Stomach (tissue), 19 donors: ENCODE measurements at places on chromosomes 3 and 15. TPM values are rescaled to one million over a fixed set of nuclear protein-coding genes. Genes with fewer than 3 reads are reported as not detected.
A peak's percentile ranks its signal among the peaks of the same experiment; 100 is the strongest.

The ZNF774 gene
- 4.9 TPM for total RNA-seq

The TMCO5A gene
- total RNA-seq = not detected

The RBM5 gene
- 290 TPM for total RNA-seq

The ROBO2 gene
- total RNA-seq = 0.29 TPM

GRCh38 chr3:78605178-78605577 is 1162.6 kb downstream of the ROBO1 start:
- no peak overlapping the region for H3K4me3 ChIP-seq
- no peaks in the 10 kb centered on the region for H3K4me1 ChIP-seq
- peaks cover 4% of the 10 kb centered on the region for H3K36me3 ChIP-seq

DNA sequence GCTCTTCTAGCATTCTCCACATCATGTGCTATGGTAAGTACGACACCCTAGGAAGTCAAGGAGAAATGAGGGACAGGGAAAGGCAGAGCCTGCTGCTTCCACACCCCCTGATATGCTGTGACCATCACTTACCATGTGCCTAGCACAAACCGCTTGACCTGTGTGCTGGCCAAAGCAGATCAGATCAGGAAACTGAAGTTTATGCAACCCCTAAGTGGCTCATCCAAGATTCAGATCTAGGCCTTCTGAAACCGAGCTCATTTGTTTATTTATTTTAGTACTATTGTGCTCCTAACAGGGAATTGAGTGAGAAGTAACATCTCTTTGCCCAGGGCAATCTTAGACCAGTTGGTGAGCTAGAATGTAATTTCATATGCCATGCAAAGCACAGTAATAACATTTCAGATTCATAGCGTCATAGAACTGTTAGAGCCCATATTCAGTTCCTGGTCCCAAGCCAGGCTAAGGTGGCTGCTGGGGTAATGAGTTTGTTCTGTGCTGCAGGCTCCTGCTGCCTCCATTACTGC is at the start of gene RTP2:
Gene RTP2, minus strand, starts transcription at position 51 of the 527 bp plus-strand sequence. CDS start 429 bp downstream, outside the sequence.
- DNase-seq = no peak
- H3K27me3 ChIP-seq = no peaks in the 10 kb centered on the region
- H3K4me3 ChIP-seq = no peak within 1 kb of the TSS
- no peaks in the 10 kb centered on the region for H3K36me3 ChIP-seq

DNA sequence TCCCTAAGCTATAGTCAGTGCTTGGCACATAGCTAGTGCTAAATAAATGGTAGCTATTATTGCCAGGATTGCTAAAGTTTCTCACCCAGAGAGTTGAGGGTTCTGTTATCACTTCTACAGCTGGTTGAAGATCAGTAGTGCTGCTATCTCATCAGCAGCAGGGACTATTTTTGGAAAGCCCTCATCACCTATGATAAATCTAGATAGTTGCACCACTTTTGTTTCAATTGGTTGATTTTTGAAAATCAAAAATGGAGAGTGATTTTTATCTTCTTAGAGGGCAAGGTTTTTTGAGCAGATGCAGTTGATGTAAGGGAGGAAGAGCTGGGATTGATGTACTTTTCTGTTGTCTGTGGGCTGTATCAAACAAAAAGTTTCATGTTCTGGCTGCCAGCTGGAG is 101.6 kb downstream of the ST6GAL1 start:
- DNase-seq = no peak
- no peaks in the 10 kb centered on the region for H3K27me3 ChIP-seq
- H3K36me3 ChIP-seq = no peaks in the 10 kb centered on the region
- no peak overlapping the region for H3K4me3 ChIP-seq
- H3K4me1 ChIP-seq = peaks cover 7% of the 10 kb centered on the region
- no peak overlapping the region for H3K27ac ChIP-seq

DNA sequence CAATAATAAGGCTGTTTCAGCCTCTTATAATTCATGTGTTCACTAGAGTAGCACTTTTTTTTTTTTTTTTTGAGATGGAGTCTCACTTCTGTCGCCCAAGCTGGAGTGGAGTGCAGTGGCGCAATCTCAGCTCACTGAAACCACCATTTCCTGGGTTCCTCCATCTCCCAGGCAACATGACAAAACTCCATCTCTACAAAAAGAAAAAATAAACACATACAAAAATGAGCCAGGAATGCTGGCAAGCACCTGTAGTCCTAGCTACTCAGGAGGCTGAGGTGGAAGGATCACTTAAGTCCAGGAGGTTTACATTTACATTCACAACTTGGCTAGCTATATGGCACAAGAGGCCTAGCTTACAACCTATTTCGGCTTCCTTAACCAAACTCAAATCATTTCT is 6.8 kb downstream of the USP4 start:
- H3K36me3 ChIP-seq = peaks cover 92% of the 10 kb centered on the region
- H3K4me3 ChIP-seq = no peak overlapping the region
- DNase-seq = no peak
- peaks cover under 1% of the 10 kb centered on the region for H3K4me1 ChIP-seq
- H3K27ac ChIP-seq = no peak overlapping the region

DNA sequence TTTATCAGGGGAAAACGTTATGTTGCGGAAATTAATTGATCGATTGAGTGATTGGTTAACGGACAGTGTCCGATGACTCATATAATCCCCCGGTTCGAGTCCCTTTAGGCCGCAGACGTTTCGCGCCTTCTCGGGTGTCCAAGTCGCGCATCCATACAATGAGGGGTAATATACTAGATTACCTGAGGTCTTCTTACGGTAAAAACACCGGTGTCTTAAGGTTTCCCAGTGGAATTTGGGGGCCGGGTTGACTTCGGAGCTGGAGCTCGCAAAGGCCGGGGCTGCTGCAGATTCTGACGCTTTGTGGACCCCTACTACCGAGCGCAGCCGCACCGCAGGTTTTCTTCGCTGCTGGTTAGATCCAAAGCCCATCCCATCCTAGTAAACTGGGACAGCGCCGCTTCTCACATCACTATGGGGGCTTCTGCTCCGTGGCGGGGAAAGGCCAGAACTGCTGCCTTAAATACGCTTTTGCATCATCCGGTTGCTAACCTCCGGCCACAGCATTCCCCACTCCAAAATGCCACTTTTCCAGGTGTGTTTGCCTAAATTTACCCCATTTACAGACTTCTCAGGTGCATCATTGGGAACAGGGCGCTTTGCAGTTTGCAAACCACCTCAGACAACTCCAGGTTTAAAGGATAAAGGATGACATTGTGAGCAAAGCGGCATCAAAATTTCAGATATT is 858 bp upstream of the SACM1L start:
- no peak for DNase-seq
- H3K36me3 ChIP-seq = peaks cover 3% of the 10 kb centered on the region
- H3K4me3 ChIP-seq = peak overlapping the region; percentile 93
- peak overlapping the region; percentile 95 for H3K27ac ChIP-seq

DNA sequence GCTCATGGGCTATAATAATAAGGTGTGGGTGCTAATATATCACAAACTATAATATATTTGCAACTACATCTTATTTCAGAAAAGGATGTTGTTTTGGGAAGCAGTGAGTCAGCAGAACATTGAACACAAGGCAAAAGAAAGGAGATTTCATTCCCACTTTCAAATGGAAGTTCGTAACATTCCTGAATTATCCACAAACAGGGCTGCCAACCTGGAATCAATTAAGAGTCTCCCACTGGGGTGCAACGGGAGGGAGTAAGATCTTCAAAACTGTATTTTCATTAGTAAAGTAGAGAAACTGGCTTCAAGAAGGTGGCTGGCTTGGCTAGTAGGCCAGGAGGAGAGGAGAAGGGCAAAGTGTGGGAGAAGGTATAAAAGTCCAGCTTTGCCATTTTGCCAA is 479.6 kb downstream of the CNTN3 start:
- H3K27me3 ChIP-seq = no peaks in the 10 kb centered on the region
- H3K4me3 ChIP-seq = no peak overlapping the region
- H3K27ac ChIP-seq = no peak overlapping the region
- no peaks in the 10 kb centered on the region for H3K36me3 ChIP-seq
- no peak for DNase-seq
- H3K4me1 ChIP-seq = no peaks in the 10 kb centered on the region

DNA sequence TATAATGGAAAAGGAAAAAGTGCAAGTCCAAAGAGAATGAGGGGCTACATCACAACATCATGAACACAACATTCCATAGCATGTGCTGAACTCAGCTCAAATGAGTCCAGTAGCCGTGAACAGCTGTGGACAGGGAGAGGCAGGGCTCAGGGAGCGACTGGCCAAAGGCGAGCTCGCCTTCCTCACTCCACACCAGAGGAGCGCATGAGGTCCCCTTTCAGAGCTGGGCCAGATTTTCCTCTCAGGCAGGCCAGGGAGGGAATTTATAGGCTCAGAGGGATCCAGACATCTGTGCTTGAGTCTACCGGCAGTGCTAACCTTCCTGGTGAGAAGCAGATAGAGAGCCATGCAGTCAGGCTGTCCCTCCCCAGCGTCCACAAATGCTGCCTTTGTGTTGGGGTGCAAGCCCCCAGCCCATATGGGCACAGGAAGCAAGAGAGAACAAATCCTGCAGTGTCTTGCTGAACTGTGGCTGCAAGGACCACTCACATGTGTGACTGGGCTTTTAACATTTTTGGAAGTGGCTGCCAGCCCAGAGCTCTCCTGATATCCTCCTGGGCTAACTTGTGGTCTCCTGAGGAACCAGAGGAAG is 32.5 kb downstream of the ARHGEF3 start:
- no peak overlapping the region for H3K4me3 ChIP-seq
- peak; percentile 47 for DNase-seq
- H3K4me1 ChIP-seq = peaks cover 12% of the 10 kb centered on the region
- no peaks in the 10 kb centered on the region for H3K27me3 ChIP-seq

DNA sequence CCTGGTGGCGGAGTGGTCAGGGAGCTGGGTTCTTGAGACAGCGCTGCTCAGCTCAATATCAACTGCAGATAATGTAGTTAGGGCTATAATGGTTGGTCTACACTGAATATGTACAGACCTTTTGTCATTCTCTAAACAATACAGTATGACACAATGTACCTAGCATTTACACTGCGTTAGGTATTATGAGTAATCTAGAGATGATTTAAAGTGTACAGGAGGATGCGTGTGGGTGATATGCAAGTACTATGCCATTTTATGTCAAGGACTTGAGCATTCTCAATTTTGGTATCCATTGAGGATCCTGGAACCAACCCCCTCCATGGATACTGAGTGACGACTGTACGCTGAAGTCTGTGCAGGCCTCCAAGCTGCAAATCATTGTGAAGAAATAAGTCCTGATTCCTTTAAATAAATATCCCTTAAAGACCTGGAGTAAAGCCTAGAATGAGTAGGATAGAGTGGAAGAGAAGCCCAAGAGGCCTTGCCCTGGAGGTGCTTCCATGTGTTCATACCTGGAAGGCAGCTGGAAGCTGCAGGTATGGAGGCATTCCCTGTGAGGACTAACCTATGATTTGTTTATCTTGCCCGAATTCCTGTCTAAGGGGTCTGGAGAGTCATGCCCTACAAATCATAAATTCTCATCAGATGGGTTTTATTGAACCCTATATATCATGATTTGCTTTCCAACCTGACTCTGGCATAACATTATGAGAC is 15.7 kb upstream of the RTP1 start:
- H3K4me1 ChIP-seq = no peaks in the 10 kb centered on the region
- H3K4me3 ChIP-seq = no peak overlapping the region
- DNase-seq = no peak
- no peak overlapping the region for H3K27ac ChIP-seq

DNA sequence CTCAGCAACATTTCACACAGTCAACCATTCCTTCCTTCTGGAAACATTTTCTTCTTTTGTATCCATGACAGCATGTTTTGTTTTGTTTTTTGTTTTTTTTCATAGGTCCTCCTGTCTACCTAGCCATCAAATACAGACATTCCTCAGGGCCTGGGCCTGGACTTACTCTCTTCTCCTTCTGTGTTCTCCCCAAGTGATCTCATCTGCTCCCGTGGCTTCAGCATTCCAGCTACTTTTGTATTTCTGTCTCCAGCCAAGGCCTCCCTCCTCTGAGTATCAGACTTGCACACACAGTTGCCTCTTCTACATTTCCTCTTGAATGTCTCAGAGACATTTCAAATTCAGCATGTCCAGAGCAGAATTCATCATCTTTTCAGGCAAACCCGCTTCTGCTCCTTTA is 82.4 kb downstream of the HCN4 start:
- H3K4me3 ChIP-seq = no peak overlapping the region
- no peaks in the 10 kb centered on the region for H3K4me1 ChIP-seq
- H3K27ac ChIP-seq = no peak overlapping the region
- H3K36me3 ChIP-seq = peaks cover 99% of the 10 kb centered on the region
- no peaks in the 10 kb centered on the region for H3K27me3 ChIP-seq

DNA sequence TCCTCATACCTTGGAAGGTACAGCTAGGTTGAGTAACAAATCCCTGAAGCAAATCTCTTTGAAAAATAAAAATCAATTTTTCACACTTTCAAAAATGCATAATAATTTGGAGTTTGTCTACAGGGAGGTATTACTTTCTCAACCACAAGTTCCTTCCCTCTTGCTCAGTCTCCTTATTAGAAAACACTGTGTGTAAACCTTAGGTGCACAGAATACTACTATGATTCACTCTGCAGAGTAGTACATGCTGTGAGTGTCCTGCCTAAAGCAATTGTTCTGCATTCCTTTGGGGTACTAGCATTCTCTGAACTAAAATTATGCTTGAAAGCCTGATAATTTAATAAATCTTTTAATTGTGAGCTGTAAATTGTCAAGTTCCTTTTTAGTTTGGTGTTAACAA is 115.9 kb upstream of the EPHA3 start:
- H3K36me3 ChIP-seq = no peaks in the 10 kb centered on the region
- H3K4me1 ChIP-seq = no peaks in the 10 kb centered on the region
- DNase-seq = no peak
- H3K4me3 ChIP-seq = no peak overlapping the region
- no peaks in the 10 kb centered on the region for H3K27me3 ChIP-seq

GRCh38 chr3:64939747-64940450 is 252.1 kb upstream of the ADAMTS9 start:
- peak; percentile 15 for DNase-seq
- no peak overlapping the region for H3K4me3 ChIP-seq
- H3K27ac ChIP-seq = no peak overlapping the region
- no peaks in the 10 kb centered on the region for H3K27me3 ChIP-seq

DNA sequence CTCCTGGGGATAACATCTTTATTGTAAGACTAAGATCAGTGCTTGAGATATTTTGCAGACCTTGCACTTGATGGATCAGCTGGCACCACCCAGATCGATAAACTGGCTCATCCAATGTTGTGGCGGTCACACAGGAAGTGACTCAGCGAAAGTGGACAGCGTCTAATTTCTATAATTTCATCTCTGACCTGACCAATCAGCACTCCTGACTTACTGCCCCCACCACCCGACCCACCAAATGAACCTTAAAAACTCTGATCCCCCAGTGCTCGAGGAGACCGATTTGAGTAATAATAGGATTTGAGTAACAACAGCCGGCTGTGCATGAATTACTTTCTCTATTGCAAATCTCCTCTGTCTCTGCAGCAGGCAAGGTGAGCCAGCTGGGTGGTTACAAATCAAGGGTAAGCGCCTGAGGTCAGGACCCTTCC is 62.7 kb upstream of the RNU6-1 start:
- no peaks in the 10 kb centered on the region for H3K4me1 ChIP-seq
- H3K27me3 ChIP-seq = no peaks in the 10 kb centered on the region
- no peak overlapping the region for H3K4me3 ChIP-seq
- H3K27ac ChIP-seq = no peak overlapping the region
- DNase-seq = no peak

GRCh38 chr3:30475038-30475808 is 131.2 kb upstream of the TGFBR2 start:
- no peak overlapping the region for H3K4me3 ChIP-seq
- H3K27ac ChIP-seq = no peak overlapping the region
- no peaks in the 10 kb centered on the region for H3K27me3 ChIP-seq
- DNase-seq = no peak

- H3K27ac ChIP-seq = peak overlapping the region; percentile 77
- DNase-seq = peak; percentile 57
- H3K4me1 ChIP-seq = peaks cover 8% of the 10 kb centered on the region
- no peaks in the 10 kb centered on the region for H3K36me3 ChIP-seq
Observed at GRCh38 chr3:136819392-136819730, 435 bp downstream of the SLC35G2 start.
